ENCODE measurements at places on chromosomes 11 and 22. TPM values are rescaled to one million over a fixed set of nuclear protein-coding genes. Genes with fewer than 3 reads are reported as not detected.
A peak's percentile ranks its signal among the peaks of the same experiment; 100 is the strongest.

The CBLIF gene
- polyA plus RNA-seq = 0.16 TPM

DNA sequence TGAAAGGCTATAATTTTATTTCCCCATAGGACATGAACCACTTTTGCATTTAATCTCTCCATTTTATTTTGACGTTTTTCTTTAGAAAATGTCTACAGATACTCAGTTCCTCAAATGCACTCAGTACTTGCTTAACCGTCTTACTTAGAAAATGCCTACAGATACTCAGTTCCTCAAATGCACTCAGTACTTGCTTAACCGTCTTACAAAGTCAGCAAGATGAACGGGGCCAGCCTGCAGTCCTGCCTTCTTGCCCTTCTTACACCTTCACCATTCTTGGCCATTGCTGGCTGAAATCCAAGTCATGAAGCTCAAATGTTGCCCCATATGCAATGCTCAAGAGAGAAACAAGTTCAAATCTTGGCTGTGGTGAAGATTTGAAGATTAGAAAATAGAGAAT lies 34.1 kb downstream of the CSNK2A3 start:
- no peak for DNase-seq

DNA sequence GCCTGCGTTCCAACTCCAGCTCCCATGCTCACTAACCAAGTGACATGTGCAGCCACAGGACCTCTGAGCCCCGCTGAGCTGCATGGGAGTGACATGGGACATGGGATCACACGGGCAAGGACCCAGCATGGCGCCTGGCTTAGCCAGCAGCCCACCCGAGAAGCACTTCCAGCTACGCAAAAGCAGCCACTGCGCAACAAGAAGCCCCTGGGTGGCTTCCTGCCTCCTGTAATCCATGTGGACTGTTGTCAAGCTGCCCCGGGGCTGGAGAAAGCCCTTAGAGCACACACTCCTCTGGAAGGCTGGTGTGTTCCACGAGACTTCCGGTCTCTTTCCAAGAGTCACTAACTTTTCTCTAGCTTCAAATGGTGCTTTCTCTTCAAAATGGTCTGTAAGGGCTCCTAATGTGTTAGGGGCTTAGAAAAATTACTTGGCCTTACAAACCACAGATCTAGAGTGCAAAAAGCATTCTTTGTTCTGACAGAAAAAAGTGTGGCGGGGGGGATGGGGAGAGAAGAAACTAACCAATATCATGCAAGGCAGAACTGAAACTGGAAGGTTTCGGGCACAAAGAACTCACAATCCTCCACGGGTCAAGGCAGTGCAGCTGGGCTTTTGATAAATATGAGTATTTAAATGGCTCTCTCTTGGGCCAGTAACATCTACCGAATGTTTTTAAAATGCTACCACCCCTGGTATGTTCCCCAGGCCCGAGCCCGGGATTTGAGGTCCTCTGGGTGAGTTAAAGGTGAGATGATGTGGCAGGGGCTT lies 5.5 kb downstream of the C11orf24 start:
- no peak for DNase-seq

DNA sequence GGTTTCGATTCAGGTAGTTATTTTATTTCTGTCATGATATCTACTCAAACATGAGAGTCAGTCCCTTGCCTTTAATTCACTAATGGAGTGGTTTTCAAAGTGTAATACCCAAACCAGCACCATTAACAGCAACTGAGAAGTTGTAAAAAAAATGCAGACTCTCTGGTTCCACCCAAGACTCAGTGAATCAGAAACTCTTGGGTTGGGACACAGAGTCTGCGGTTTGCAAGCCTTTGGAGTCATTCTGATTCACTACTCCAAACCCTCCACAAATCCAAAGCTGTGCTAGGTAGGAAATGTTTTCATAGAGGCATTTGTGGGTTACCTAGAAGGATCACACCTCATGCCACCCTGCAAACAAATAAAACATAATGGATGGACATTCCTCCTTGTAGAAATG lies 340.1 kb downstream of the NTM start:
- no peak for DNase-seq

GRCh38 chr11:134696455-134696854 lies 284.4 kb upstream of the B3GAT1 start:
- no peak for DNase-seq

The NCF4 gene
- 1.9 TPM for polyA plus RNA-seq

DNA sequence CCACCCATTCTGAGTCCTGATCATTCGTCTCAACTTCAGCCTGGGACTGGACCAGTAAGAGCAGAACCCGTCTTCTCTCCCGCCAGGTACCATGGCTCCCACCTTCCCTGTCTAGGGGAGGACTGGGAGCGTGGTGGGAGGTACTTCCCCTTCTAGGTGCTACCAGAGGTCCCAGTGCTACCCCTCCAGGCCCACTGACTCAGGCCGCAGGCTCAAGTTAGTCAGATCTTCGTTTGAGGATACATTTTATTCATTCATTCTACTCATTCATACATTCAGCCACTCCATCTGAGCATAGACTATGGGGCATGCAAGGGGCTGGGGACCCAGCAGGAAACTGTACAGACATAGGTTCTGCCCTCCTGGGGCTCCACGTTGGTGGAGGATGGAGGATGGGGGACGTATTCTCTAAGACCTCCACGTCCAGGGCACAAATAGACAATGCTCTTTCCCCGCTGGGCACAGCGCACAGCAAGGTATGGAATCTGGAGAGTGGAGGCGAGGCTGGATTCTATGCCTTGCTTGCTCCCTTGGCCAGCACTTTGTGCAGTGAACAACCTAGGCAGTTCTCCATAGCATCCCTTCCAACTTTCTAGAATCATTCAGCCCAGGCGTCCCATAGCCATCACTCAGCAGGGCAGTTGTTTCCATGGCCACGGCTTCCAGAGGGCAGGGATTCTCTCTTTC lies 1.0 kb upstream of the RAB3IL1 start:
- no peak for DNase-seq

- no peak for DNase-seq
Observed at GRCh38 chr22:39097098-39098020, at the start of gene APOBEC3H. Gene APOBEC3H (plus strand): TSS chr22:39097244. CDS start chr22:39100279, 3,035 bp downstream.

DNA sequence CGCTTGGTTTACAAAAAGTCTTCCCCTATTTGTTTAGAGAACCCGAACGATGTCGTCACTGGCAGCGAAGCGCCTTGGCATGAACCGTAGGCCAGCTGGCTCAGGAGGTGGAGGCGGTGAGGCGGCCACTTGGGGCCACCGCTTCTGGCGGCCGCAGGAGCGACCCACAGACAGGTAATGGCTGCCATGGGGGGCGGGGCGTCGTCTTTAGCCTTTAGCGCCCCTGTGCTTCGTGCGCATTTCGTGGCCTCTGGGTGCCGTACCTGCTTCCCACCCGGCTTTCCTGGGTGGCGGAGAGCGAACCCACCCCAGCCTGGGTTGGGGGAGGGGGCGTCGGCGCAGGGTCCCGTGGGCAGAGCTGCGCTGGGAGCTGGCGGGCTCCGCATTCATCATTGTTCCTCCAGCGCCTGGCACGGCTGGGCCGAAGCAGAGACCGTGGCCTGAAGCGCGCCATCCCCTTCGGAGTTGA lies 469 bp upstream of the OSBP2 start:
- no peak for DNase-seq

The CRY2 gene
- 30.4 TPM for polyA plus RNA-seq

- DNase-seq = no peak
Observed at GRCh38 chr11:6834021-6834420, 11.5 kb upstream of the OR10A5 start.

The KRTAP5-10 gene
- polyA plus RNA-seq = 0.21 TPM

The FRMD8 gene
- 18.6 TPM for polyA plus RNA-seq

GRCh38 chr22:50706481-50707125 lies 31.4 kb upstream of the ACR start:
- DNase-seq = no peak

- DNase-seq = peak; percentile 72
Observed at GRCh38 chr11:129279326-129280026, 87.4 kb upstream of the ARHGAP32 start.

- DNase-seq = no peak
Observed at GRCh38 chr11:123122341-123122740, 60.4 kb upstream of the HSPA8 start.

DNA sequence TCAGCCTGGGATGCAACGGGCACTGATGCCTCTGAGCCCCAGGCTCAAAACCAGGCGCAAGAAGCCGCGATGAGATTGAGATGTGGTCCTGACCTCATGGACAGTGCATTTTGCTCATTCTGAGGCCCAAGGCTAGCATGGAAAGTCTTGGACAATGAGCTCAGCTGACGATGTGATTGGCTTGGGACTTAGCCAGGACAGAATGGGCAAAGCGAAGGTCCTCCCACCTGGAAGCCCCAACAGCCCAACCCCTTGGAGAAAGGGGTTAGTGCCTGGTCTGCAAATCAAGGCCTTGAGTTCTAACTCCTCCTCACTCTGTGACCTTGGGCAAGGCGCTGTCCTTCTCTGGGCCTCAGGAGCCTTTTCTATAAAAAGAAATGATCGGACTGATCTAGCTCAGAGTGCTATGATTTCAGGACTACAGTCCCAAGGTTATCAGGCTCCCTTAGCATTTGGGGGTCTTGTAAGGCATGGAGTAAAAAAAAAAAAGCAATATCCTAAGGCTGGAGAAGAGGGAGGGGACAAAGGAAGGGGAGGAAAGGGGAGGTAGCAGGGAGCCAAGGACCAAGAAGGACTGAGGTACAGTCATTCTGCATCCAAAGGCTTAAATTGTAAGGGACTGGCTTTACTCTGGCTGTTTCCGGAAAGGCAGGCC lies 2.7 kb downstream of the SLC43A3 start:
- no peak for DNase-seq

The GLYATL2 gene
- 2.3 TPM for polyA plus RNA-seq

DNA sequence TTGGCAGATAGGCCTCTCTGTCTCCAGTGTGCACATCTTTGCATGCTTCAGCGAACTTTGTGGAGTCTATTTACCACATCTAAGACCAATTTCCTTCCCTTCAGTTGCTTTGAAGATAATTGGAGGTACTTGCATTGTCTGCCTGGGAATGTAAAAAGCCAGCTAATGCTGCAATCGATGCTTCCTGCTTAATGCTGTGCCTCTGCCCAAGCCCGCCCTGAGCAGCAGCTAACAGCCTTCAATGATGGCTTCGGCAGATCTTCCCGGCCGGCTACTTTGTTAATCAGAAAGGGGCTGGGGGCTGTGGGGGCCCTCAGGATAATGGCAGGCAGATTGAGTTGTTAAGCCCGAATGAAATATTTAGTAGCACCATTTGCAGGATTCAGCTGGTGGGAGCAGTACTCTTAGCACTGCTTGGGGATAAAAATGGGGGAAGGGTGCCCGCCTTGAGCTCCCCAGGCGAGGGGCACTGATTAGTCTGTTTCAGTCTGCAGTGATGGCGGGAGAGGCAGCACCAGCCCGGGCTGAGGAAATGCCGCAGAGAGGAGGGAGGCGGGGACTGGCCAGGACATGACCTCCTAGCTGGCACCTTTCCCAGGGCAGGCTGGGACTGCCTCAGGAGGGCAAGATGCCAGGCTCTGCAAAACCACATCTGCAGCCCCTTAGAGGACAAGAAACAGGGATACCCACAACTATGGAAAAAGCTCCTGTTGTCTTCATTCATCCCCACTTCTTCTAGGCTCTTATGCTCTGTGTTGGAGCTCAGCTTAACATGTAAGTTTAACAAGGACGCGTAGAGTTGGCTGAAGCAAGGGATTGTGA lies 460.0 kb downstream of the BUD13 start:
- no peak for DNase-seq

The SPDYC gene
- polyA plus RNA-seq = 0.15 TPM

DNA sequence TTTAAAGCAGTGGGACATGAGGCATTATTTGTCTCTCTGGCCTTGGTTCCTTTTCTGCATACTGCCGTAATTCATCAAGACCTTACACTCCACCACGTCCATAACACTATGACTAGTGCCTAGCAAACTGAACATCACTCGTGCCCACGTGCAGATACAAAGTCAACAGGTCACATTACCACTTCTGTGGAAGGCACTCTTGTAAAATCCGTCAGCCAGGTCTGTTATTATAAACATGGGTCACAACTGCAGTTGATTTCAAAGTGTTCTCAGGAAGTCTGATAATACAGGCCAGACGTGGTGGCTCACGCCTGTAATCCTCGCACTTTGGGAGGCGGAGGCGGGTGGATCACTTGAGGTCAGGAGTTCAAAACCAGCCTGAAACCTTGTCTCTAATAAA lies 14.1 kb downstream of the VSIG10L2 start:
- DNase-seq = no peak

DNA sequence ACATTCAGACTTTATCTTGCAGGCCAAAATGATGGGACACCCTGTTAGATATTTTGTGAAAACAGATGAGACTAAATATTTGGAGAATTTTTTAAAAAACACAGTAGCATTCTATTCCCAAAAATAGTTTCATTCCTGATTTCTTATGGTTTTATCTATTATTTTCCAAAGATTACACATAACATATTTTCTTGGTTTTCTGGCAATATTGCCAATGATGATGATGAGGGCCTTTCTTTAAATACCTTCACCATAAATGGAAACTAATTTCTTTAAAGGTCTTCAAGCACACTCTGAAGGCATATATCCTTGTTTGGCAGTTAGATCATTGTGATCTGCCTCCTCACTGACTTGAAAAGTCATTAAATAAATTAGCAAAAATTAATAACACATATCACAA lies 522.3 kb upstream of the LUZP2 start:
- DNase-seq = no peak

The DENND5A gene
- 90.1 TPM for polyA plus RNA-seq

The SELENOM gene
- 8.2 TPM for polyA plus RNA-seq

The CDC42BPG gene
- polyA plus RNA-seq = 4.4 TPM

The GGT1 gene
- 61.6 TPM for polyA plus RNA-seq
